ENCODE measurements at places on chromosomes 11 and 22.

DNA sequence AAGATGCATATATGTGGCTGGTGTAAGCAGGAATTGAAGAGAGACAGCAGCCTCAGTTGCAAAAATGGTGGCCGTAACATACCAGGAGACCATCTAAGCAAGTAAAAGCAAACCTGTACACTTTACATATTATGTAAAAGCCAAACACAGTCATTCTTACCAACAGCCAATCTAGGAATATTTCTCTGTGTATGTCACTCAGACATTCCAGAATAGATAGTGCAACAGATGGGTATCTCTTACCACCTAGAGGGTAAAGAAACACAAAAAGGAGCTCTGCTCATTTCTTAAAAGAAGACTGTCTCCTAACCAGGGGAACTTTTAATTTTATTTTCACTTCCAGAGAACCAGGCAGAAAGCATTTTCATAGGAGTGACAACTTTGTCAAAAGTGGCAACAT lies 38.7 kb downstream of the GLYAT start:
- no peak for DNase-seq

GRCh38 chr11:13284776-13285588 lies 7.4 kb downstream of the BMAL1 start:
- no peak for DNase-seq

GRCh38 chr22:49689858-49690257 lies 137.8 kb downstream of the BRD1 start:
- no peak for DNase-seq

GRCh38 chr11:87366763-87367405 lies 329.1 kb downstream of the TMEM135 start:
- no peak for DNase-seq

GRCh38 chr22:48320048-48320682 lies 1507.5 kb downstream of the BRD1 start:
- no peak for DNase-seq

- no peak for DNase-seq
These were observed 216.5 kb downstream of the BARX2 start for GRCh38 chr11:129592191-129592590.
